ENCODE measurements at places on chromosomes 1 and 21.

DNA sequence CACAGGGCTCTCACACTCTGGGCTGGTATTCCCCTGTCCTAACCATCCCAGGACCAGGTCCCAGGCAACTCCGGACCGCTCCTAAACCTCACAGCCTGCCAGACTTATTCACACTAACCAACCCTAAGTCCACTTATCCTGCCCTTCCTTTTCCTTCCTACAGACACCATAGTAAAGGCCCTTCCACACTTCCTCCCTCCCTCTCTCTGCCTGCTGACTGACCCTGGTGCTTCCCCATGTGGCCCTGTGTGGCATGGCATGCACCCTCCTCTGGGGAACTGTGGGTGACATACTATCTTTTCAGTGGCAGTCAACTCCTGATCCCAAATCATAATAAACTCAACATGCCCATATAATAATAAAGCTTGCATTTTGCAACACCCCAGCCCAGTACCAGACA is 155.1 kb upstream of the DNAH14 start:
- no peak for DNase-seq

DNA sequence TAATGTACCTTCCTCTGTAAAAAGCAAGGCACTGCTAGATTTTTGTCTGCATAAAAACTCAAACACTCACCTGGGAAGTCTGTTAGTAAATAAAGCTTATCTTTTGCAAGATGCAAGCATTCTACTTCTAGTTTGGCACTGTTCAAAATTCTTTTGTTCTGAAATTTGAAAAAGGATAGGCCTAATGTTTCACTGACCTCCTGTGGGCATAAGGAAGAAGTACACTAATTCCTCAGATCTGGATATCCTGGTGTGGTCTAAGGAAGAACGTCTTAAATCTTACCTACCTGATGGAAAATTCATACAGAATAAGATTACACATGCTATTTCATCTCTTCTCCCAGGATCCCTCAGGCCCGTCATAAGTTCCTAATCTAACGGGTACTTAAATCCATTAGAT is 93.5 kb upstream of the CAMK1G start:
- peak; percentile 36 for DNase-seq

- DNase-seq: no peak
Measured at GRCh38 chr1:209368864-209369598, 214.5 kb upstream of the CAMK1G start.

GRCh38 chr21:15183813-15184257 is 119.0 kb upstream of the NRIP1 start:
- DNase-seq: no peak

DNA sequence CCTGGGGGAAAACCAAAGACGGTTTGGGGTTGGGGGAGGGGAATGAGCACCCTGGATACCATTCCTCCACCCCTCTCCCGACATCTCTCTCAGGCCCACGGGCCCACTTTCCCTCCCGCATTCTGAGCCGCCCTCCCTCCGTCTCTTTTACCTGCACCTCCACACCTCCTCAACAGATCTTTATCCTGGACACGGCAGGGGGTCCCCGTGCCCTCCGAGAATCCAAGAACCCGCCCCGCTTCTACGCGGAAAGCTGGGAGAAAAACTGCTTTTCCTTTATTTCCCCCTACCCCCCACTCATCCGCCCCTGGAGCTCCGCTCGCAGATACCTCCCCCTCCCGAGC is 108.8 kb downstream of the NAV1 start:
- no peak for DNase-seq

- DNase-seq: no peak
Measured at GRCh38 chr21:45112371-45112770, 38.0 kb downstream of the ADARB1 start.

- no peak for DNase-seq
Measured at GRCh38 chr1:204348722-204349121, 11.0 kb downstream of the PLEKHA6 start.

- no peak for DNase-seq
Measured at GRCh38 chr1:246029616-246030015, 477.5 kb downstream of the SMYD3 start.

DNA sequence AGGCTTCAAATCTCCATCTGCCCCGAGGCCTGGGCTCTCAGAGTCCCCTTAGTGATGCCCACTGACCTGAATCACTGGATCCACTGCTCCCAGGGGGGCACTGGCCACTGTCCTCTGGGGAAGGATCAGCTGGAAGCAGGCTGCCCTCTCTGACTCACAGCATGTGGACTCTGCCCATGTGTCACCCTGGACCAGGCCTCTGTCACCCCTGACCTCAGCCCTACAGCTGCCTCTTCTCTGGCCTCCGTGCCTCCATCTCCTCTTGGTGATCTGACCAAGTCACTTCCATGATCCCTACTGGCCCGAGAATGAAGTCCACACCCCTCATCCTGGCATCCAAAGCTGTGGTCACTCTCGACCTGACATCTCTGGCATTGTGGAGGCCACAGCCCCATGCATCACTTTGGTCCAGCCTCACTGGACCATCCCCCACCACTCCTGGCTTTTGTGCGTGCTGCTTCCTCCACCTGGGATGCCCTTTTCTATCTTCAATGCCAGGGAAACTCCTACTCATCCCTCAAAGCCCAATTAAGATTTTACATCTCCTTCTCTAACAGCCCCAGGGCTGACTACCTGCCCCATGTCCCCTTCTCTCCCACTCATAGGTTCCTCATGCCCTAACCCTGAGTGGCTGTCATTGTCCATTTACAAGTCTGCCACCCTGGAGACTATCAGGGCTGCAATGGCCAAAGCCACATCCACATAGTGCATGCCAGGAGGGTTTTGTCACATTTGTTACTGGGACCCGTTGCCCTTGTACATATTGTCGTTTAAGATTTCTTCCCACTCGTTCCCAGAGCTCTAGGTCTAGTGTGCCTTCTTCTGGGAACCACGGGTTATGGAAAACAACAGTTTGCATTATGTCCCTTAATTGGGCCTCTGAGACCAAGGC is 685.0 kb downstream of the MATN1 start:
- no peak for DNase-seq

- no peak for DNase-seq
Measured at GRCh38 chr1:21781815-21782348, 1.1 kb downstream of the USP48 start.

GRCh38 chr1:114315631-114316030 is 162.0 kb upstream of the SYT6 start:
- no peak for DNase-seq

DNA sequence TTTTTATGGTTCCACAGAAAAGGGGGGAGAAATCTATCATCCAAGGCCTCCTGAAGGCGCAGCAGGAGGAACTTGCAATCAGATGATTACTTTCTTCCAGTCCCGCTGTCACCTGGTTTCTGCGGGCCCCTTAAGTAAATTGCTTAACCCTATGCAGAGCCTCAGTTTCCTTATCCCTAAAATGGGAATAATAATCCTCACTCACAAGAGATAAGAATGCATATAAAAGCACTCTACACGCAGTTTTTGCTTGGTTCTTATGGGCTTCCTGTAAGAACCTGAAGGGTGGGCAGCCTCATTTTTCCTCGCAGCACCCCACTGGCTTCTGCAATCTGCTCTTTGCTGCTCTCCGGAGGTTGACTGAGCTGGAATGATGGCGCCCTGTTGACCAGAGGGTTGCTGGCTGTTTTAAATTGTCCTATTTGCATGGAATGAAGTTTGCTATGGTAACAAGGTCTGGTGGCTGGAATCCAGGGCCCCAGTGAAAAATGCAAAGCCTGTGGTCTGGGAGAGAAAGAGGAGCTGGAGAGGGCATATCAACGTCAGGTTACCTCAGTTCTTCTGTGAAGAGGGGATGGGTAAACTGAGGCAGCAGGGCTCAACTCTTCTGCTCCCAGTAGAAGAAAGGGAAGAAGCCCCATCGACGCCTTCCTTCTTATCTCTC is 1.0 kb upstream of the KAZN start:
- no peak for DNase-seq

DNA sequence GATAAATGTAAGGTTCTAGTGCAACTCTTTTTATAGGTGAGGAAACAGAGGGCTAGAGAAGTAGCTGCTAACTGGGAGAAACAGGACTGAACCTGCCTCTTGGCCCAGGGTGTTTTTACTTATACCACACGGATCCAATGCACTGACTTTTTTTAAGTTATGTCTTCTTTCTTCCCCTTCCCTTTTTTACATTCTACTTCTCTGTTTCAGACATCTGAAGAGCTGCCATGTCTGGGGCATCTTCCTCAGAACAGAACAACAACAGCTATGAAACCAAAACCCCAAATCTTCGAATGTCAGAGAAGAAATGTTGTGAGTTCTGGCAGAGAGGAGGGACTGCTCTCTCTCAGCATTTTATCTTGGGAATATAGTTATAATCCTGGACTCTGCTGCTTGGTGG is 1.4 kb downstream of the PFKFB2 start:
- no peak for DNase-seq

DNA sequence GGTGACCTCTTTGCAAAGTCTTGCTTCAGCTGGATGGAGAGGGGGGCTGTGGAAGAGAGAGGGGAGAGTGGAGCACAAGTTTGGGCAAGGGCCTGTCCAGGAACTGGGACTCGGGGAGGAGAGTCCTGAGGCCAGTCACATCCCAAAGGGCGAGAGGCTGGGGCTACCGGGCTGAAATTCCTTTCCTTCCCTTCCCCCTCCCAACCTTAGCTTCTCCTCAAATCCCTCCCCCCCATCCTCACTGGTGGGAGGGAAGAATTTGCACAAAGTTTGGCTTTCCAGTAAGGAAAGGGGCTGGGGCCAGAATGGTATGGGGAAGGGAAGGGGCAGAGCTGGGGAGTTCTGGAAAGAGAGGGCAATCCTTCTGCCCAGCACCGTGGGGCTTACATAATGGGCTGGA is 854 bp downstream of the CNTN2 start:
- DNase-seq: no peak

- peak; percentile 6 for DNase-seq
Measured at GRCh38 chr1:48870596-48870995, 93.9 kb upstream of the BEND5 start.

GRCh38 chr1:220067269-220068204 is 21.2 kb upstream of the EPRS1 start:
- DNase-seq: no peak

DNA sequence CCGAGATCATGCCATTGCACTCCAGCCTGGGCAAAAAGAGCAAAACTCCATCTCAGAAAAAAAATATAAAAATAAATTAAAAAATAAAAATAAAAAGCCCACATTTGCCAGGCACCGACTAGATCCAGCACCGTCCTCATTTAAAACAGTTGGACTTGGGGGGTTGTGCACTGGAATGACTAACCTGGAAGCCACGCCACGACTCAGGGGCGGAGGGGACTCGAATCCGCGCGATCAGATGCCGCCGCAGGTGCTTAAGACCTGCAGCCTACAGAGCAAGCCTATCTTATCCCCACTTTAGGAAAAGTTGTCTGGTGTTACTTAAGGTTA is 38.5 kb downstream of the ZBTB8OS start:
- DNase-seq: no peak

- DNase-seq: no peak
Measured at GRCh38 chr1:78333502-78333901, 157.3 kb upstream of the PTGFR start.

- no peak for DNase-seq
Measured at GRCh38 chr1:51309291-51309690, 21.1 kb downstream of the TTC39A start.

- no peak for DNase-seq
Measured at GRCh38 chr1:60861961-60862567, 220.3 kb upstream of the NFIA start.

GRCh38 chr1:157249739-157250138 is 111.5 kb upstream of the ETV3 start:
- DNase-seq: no peak

- no peak for DNase-seq
Measured at GRCh38 chr1:209620487-209620884, 31.7 kb downstream of the LAMB3 start.

All from COR-L47 (cell line).